NCI-H1436 (cell line): ENCODE measurements at places on chromosomes 2 and 18.
A peak's percentile ranks its signal among the peaks of the same experiment; 100 is the strongest.

DNA sequence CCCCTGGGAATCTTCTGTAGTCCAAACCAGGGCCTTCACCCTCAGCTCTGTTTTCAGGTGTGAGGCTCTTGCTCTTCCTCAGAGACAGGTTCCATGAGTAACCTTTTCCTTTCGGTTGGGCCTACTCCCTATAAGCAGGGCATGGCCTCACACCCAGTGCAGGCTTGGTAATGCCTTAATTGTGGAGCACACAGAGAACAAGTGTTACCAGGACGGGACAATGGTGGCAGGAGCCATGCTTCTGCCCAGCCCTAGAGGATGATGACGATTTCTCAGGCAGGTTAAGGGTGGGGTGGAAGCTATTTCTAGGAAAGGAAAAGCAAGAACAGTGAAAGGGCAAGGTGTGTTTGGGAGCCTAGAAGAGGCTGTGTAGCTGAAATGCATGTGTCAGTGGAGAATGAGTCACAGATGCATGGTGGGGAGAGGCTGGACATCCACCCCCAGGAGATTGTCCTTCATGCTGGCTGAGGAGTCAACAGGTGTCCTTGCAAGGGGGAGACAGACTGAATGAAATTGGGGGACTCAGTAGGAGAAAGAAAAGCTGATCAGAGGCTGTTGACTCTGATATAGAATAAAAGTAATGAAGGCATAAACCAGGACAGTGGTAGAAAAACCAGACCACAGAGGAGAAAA is 22.0 kb upstream of the SERPINB12 start:
- no peak for DNase-seq

DNA sequence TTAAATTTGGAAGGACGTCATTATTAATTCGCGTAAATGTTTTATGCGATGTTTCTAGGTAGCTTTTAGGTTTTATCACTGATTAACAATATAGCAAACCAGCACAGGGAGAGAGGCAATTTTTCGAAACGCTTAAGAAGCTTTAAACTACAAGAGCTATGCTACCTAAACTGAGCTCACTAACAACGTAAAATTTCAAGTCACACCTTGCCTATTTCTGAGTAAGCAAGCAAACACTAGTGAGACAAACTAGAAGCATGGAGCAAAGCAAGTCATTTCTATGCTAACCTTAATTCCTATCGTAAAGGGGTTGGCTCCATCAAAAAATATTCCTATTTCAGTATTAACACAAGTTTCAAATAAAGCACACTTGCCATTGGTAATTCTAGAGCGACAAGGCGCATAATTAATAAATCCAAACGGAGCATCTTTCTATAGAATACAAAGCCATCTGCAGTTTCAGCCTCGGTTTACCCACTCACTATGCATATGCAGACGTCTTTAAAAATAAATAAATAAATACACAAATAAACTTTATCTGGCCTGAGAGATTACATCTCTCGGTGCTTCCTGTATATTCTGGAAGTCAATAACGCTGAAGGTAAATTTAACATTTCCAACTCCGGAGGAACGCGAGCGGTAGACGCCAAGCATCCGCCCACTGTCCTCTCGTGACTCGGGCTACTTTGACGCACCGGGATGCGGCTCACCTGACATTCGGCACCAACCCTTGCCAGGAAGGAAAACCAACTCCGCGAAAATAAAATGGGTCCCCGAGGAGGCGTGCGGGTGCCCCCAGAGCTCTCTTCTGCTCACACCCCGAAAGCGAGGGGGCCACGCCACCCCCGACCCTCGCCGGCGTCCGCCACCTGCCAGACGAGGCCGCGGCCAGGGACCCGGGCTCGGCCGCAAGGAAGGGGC is 947 bp downstream of the ITSN2 start:
- no peak for DNase-seq

- DNase-seq: no peak
These were observed 48.7 kb downstream of the INPP5D start for GRCh38 chr2:233108611-233109490.

- peak; percentile 36 for DNase-seq
These were observed 128.5 kb downstream of the STK39 start for GRCh38 chr2:168118733-168119514.

- peak; percentile 14 for DNase-seq
These were observed 787.6 kb upstream of the SALL3 start for GRCh38 chr18:78192054-78192453.

DNA sequence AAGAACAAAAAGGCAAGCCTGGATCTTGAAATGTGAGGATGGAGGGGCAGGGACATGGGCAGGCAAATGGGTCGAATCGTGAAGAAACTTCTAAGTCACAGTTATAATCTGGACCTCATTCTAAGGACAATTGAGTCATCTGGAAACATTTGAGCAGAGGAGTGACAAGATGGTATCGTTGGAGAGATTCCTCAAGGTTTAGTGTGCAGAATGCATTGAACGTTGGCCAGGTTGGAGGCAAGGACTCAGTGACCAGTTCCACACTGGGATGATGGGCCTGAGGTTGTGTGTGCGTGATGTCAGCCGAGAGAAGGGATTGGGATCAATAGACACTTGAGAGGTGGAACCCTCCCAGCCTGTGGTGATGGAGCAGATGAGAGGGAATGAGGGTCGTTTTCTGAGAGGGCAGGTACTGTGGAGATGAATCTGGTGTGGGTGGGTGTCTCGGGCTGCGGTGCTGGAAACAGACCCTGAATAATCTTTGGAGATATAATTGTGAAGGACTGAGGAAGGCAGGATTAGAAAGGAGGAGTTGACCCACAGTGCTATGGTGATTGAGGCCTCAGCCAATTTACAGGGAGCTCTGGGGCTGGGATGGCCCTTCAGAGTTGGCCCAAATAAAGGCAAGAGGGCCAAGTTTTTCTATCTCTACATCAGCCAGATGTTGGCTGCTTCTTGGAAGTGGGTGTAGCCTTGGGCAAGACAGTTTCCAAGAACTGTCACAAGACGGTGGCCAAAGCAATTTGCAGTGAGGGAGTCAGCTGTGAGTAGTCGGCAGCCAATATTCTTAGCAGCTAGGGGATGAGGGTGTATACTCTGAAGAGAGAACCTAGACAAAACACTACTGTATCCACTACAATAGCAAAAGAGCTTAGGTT is 5.8 kb upstream of the ZNF532 start:
- no peak for DNase-seq

GRCh38 chr2:74364533-74365505 is 15.3 kb downstream of the DCTN1 start:
- no peak for DNase-seq

- no peak for DNase-seq
These were observed 6.8 kb downstream of the COLEC11 start for GRCh38 chr2:3601561-3602271.
